Activated CD4-positive, CD25-positive, alpha-beta regulatory T cell treated with anti-CD3 and anti-CD28 coated beads, Interleukin-2, amount 50 U/mL, for 24 hours (primary cell): ENCODE measurements at places on chromosomes 12 and 14.

GRCh38 chr12:6039894-6040601 lies 84.4 kb downstream of the VWF start:
- ATAC-seq = peak; percentile 70

DNA sequence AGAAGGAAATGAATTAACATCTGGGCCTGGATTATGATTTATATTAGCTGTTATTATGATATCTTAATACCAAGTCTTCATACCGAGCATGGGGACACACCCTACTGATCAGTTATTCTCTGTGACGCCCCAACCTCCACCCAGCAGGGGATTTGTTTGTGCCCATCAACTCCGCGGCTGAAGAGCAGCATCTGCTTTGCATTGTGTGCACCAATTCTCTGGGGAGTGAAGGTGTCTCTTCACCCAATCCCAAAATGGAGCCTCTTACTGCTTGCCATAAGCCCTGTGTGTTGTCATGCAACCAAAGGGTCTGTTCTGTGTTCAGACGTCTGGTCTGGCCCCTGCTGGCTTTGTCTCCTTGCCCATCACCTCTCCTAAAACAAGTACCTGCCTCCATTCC lies 25.4 kb downstream of the DHRS2 start:
- ATAC-seq = no peak

DNA sequence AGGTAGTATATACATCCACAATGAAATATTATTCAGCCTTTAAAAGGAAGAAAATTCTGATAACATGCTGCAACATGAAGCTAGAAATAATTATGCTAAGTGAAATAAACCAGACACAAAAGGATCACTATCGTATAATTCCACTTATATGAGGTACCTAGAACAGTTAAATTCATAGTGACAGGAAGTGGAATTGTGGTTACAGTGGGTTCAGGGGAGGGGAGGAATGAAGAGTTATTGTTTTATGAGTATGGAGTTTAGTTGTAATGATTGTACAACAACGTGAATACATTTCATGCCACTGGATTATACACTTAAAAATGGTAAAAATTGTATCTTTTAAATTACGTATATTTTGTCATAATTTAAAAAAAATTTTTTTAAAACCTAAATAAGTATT lies 21.0 kb downstream of the EEA1 start:
- ATAC-seq = no peak

- no peak for ATAC-seq
Measured at GRCh38 chr12:32437095-32437515, 37.7 kb downstream of the FGD4 start.

DNA sequence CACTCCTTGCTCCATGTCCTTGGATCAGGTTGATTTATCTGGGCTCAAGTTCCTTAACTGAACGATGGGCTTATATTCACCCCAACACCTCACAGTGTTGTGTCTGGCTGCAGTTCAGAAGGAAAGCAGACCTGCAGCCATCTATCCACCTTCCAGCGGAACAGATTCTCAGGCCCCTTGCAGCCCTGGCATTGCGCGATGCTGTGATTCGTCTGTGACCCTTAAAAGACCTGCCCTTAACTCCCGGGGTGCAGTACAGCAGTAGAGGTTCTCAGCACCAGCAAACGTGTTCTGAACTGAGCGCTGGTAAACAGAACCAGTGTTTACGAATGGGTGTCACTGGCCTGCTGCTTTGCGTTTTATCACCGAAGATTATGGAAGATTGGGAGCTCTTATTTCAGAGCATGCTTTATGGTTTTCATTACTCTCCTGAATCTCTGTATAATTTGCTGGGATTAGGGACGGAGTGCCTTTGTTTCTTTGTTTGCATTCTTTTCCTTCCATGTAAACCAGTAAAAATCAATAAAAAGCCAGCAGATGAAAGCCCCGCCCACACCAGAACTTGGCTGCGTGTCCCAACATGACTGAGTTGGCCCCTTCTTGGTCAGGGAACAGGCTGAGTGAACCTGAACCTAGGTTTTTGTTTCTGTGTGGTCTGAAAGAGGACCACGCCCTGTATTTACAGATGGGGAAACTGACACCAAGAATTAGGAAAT lies 286.7 kb upstream of the CRY1 start:
- no peak for ATAC-seq

GRCh38 chr12:127295630-127296029 lies 971.3 kb upstream of the TMEM132C start:
- no peak for ATAC-seq

- no peak for ATAC-seq
Measured at GRCh38 chr14:29652571-29652970, 275.1 kb downstream of the PRKD1 start.

DNA sequence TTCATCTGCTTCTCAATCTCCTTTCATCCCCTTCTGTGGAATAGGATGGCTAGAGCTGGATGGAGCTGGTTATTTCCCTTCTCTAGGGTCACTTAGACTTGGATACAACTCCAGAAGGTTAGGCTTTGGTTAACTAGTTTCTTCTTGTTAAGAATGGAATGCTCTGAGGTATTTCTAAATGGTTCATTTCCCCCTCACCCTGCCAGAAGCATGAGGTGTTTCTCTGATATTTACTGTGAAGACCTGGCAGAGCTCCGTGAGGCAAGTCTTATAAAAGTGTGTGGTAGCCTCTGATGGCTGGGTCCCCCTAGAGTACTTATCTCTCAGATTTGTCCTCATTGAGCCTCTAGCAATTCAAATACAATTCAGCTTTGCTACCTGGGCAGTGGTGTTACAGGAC lies 207.9 kb downstream of the SLC16A7 start:
- ATAC-seq = no peak

DNA sequence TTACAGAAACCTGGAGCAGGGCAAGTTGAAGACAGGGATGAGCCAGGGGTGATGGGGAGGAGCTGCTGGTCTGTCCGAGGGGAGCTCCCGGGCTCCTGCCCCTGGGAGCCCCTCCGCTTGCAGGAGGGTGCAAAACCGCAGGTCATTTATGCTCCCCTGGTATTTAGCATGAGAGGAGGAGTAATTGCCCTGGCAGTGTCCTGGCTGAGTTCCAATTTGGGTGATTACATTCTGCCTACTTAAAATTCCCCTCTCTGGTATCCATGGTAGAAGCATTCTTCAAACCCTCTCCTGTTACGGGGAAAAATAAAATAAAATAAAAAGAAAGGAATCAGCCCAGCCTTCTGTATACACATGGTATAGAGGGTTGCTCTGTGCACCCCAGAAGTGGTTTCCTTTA lies 61.7 kb upstream of the VRK1 start:
- no peak for ATAC-seq

DNA sequence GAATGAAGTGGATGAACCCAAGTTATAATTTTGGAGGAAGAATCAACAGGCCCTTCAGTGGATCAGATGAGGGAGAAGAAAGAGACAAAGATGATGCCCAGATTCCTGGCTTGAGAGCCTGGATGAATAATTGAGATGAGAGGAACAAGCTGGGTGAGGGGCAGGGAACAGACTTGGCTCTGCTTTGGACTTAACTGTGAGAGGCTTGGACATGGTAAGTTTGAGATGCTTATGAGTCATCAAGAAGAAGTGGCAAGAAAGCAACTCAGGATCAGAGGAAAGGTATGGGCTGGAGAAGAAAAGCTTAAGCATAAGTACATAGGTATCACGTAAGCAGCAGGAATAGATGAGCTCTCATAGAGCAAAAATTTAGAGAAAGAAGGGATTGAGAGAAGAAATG lies 55.3 kb downstream of the FIGNL2 start:
- ATAC-seq = no peak

- no peak for ATAC-seq
Measured at GRCh38 chr12:24113701-24114100, 164.2 kb upstream of the SOX5 start.

- no peak for ATAC-seq
Measured at GRCh38 chr12:20629414-20630156, 65.5 kb upstream of the SLCO1C1 start.

- no peak for ATAC-seq
Measured at GRCh38 chr14:84610086-84610485, 919.9 kb upstream of the FLRT2 start.

DNA sequence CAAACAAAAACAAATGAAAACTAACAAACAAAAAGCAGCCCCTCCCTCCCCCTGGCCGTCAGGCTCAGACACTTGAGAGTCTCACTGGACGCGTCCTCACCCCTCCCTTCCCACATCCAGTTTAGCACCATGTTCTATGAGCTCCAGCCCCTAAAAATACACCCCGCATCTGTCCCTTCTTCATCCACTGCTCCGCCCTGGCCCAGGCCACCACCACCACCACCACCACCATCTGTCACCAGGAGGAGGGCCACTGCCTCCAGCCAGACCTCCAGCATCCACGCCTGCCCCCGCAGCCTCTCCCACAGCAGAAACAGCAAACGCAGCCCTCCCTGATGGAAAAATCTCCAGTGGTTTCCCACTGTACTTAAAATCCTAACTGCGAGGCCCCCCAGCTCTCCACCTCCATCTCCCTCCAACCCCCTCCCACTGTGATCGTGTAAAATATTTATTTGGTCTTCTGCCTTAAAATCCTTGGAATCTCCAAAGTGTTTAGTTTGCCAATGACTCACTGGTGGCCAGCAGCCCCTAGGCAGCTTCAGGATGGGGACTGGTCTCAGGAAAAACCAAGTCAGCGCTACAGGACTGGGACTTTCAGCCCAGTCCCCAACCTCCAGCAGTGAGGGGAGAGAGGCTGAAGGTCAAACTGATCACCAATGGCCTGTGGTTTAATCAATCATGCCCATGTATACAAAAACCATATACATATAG lies 95.1 kb downstream of the SCARB1 start:
- ATAC-seq = no peak

DNA sequence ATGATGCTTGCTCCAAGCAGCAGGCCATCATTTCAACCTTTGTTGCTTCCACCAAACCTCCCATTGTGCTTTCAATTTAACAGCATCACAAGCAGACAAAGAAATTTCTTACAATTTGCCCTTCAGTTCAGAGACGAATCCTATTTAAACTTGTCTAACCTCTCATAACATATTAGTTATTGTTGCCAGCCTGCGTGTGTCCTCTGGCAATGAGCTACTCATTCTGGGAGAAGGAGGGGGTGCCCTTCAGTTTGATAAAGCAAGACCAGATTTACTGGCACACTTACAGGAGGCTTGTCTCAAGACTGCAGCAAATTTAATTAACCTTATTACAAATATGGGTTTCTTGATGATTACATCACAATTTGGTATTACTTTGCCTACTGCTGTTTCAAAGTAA lies 203.6 kb upstream of the SOX5 start:
- no peak for ATAC-seq

- ATAC-seq = no peak
Measured at GRCh38 chr14:57918791-57919190, 52.9 kb upstream of the SLC35F4 start.

DNA sequence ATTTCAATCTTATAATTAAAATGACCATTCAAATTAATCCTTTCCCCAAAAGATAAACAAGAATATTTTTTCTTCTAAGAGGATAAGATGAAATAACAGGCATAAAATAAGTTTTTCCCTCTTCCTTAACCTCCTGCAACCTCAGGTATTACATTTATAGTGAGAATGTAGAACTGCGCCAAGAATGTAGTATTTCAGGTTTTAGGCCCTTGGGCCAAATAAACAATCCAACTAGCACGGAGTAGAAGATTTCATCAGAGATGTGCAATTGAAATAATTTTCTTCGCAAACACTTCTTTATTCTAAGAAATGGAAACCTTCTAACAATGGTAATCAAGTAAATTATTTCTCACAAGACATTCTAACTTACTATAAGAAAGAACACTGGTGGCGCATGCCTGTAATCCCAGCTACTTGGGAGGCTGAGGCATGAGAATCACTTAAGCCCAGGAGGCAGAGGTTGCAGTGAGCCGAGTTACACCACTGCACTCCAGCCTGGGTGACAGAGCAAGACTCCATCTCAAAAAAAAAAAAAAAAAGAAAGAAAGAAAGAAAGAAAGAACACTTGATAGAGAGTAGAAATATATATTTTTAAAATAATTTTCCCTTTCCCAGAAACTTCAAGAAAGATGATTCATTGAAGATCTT lies 100.8 kb downstream of the TAOK3 start:
- no peak for ATAC-seq

- no peak for ATAC-seq
Measured at GRCh38 chr12:104729091-104729490, 229.0 kb downstream of the SLC41A2 start.

- ATAC-seq = peak; percentile 44
Measured at GRCh38 chr14:71021347-71022011, 114.2 kb downstream of the PCNX1 start.

DNA sequence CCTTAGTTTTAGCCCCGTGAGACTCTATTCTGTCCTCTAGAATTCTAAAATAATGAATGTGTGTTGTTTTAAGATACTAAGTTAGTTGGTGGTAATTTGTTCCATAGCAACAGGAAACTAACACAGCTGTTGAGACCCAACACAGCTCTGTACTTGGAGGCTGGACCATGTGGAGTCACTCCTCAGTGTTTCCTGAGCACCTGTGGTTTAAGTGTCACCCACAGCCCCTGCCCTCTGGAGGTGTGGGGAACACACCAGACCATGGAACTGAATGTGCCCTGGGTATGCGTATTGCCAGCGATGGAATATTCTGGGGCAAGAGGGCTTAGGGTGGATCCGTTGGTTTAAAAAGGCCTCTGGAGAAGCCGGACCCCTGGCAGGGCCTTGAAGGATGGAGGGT lies 16.6 kb upstream of the GPR68 start:
- ATAC-seq = peak; percentile 45

GRCh38 chr12:18281941-18282340 lies 20.6 kb downstream of the PIK3C2G start:
- ATAC-seq = no peak

- no peak for ATAC-seq
Measured at GRCh38 chr14:54211551-54212308, 185.1 kb upstream of the CDKN3 start.

DNA sequence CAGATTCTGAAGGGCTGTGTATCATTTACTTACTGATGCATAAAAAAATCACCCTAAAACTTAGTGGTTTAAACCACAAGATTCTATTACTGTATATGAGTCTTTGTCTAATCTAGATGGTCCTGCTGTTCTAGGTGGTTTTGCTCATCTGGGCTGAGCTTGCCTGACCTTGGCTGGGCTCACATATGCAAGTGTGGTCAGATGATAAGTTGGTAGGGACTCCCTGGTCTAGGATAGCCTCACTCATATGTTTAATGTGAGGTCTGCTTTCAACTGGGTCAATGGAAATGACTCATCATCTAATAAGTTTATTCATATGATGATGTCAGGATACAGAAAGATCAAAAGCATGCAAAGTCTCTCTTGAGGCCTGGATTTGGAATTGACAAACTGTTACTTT lies 887.8 kb downstream of the TRHDE start:
- no peak for ATAC-seq

- ATAC-seq = no peak
Measured at GRCh38 chr12:124044021-124044420, 71.0 kb downstream of the ZNF664 start.

DNA sequence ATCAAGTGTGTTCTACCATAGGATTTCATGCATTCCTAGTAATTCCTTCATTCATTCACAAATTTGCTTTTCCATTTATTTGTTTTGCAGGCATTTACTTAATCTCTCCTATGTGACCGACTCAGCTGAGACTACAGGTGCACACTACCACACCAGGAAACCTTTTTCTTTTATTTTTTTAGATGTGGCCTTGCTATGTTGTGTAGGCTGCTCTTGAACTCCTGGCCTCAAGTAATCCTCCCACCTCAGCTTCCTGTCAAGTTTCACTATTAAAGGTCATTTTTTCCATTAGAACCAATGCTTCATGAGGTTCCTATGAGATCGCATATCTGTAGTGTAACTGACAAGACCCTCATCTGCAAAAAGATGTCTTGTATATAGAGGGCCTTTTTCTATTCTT lies 1218.7 kb downstream of the VRK1 start:
- no peak for ATAC-seq
